ENCODE measurements at places on chromosomes 5 and 9. TPM values are rescaled to one million over a fixed set of nuclear protein-coding genes. Genes with fewer than 3 reads are reported as not detected.

DNA sequence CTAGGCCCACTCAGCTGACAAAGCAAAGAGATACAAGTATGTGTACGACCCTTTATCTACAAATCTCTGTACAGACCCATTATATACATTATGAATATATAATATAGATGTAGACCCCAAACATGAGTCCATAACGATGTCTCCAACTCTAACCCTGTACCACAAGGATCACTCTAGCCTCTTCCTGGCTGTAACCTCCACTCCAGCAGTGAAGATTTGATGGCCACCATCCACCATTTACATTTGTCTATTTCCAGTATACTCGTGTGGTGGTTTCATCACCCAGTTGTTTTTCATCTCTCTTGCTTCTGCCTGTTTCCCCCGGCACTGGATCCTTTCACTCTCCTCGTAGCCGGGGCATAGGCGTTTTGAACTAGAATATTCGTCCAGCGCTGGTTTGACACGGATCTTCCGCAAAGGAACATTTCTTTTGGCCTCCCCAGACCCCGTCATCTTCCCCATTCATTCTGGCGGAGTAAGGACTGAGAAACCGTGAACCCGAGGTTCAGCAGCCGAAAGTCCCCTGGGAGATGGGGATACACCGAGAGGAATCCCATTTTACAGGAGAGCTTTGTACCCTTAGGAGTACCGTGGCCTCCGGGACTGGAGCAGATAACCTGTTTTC, 828 bp upstream of the TRIO start:
- no peak for DNase-seq

- DNase-seq = no peak
Observed at GRCh38 chr5:4659851-4660250, 480.3 kb upstream of the ADAMTS16 start.

GRCh38 chr5:110476164-110476563, 250.3 kb downstream of the TMEM232 start:
- no peak for DNase-seq

GRCh38 chr9:127189628-127190027, 67.2 kb upstream of the ANGPTL2 start:
- no peak for DNase-seq

- peak; percentile 90 for DNase-seq
Observed at GRCh38 chr5:104016646-104017045, 454.1 kb upstream of the NUDT12 start.

DNA sequence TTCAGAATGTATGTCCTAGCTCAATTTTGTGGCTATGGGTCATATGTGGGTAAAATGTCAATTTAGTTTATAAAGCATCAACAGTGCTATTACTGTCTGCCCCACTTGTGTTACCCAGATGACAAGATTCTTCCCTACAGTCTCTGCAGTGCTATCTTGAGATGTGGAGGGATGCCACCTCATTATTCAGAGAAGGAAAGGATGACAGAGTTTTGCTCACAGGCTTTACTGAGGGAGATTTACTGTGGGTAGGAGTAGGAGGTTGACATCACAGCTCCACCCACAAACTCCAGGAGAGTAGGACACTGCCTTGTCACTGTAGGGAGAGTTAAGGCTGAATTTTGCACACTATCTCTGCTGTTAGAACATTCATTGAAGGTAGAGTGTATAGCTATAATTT, 359.3 kb downstream of the HTR1A start:
- DNase-seq = no peak

- DNase-seq = peak; percentile 55
Observed at GRCh38 chr5:6837519-6838110, 124.4 kb downstream of the TENT4A start.

- no peak for DNase-seq
Observed at GRCh38 chr9:21558615-21559401, 76.7 kb upstream of the IFNE start.

- DNase-seq = peak; percentile 98
Observed at GRCh38 chr5:109900911-109901627, 211.3 kb downstream of the MAN2A1 start.

GRCh38 chr5:39441838-39442237, 17.1 kb upstream of the DAB2 start:
- DNase-seq = no peak

DNA sequence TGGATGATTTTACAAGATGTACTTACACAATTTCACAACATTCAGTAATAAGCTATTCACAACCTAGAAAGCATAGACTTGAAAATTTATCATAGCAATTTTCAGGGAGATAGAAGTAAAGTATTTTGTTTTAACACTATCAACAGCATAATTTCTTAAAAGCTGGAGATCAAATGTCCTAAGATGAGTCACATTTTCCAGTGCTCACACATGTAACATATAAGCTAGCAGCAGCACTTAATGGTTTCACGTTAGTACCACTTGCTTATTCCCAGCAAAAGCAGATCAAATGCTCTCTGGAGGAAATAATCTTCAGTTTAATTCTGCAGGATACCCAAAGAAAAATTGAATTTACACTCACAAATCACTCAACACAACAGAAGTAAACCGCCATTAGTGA, 6.5 kb downstream of the OR13C8 start:
- no peak for DNase-seq

DNA sequence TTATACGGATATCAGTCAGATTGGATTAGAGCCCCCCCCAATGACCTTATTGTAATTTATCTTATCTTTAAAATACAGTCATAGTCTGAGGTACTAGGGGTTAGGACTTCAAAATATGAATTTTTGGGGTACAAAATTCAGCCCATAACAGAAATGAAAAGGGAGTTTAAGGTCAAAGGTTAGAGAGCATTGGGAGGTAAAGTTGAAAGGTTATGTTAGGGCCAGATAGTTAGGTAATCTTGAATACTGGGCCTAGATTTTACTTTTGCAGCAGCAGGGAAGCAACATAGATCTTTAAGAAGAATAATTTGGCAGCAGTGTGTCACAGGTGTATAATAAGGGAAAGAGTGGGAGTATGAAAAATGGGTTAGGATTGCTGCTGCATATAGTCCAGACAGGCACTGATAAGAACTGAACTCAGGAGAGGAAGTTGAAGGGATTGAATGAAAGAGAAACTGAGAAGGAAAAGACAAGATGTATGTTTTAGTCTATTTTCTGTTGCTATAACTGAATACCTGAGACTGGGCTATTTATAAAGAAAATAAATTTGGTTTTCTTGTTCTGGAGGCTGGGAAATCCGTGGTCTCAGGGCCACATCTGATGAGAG, 10.7 kb upstream of the GCNT4 start:
- DNase-seq = no peak

GRCh38 chr9:128892221-128892921, 10.4 kb downstream of the LRRC8A start:
- peak; percentile 89 for DNase-seq

DNA sequence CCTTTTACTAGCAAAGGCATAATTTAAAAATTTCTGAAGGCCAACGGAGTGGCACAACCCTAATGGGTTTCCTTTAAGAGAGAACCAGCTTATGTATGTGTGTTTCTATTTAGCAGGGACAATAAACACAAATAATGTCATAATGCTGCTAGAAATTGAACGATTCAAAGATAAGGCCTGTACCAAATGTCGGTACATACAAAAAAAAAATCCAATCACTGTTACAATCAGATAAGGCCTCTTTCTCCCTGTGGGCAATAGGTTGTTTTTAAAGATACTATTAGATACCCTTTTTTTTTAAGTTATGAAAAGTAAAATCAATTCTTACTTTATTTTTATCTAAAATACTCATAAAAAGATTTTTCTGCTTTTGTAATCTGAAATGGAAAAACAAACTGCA, 821.0 kb downstream of the PRELID2 start:
- no peak for DNase-seq

DNA sequence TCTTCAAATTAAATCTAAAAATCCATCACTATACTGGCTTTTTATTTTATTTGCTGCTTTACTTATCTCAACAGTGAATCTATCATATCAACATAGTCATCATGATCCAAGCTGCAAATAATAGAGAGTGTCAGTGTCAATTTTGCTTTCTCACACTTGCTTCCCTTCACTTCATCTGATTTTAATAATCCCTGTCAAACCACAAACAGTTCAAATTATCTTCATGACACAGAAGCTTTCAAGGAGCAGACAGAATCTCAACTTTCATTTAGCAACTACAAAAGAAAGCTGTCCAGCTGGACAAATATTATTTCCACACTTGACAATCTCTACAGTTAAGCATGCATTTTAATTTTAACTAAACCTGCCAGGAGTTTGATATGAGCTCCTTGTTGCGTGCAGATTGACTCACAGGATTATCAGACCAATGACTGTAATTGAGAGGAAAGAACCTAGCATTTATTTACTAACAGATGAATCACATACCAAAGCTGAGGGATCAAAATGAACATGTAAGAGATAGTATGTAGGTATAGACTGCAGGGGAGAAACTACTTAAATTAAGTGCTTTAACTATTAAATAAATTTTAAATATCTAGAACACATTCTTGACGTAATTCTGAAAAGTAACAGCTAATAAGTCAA, 56.0 kb downstream of the KIAA0825 start:
- DNase-seq = peak; percentile 21

DNA sequence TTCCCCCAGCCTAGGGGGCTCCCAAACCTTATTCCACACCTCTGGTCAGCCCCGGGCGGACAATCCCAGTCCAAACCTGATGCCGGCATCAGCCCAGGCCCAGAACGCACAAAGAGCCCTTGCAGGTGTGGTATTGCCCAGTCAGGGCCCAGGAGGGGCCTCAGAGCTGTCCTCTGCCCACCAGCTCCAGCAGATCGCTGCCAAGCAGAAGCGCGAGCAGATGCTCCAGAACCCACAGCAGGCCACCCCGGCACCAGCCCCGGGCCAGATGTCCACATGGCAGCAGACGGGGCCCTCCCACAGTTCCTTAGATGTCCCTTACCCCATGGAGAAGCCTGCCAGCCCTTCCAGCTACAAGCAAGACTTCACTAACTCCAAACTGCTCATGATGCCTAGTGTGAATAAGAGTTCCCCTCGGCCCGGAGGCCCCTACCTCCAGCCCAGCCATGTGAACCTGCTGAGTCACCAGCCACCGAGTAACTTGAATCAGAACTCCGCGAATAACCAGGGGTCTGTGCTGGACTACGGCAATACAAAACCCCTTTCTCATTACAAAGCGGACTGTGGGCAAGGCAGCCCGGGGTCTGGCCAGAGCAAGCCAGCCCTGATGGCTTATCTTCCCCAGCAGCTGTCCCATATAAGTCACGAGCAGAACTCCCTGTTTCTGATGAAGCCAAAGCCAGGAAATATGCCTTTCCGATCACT, 27.6 kb upstream of the LTC4S start:
- no peak for DNase-seq

- no peak for DNase-seq
Observed at GRCh38 chr9:75147638-75148037, 59.3 kb downstream of the OSTF1 start.

DNA sequence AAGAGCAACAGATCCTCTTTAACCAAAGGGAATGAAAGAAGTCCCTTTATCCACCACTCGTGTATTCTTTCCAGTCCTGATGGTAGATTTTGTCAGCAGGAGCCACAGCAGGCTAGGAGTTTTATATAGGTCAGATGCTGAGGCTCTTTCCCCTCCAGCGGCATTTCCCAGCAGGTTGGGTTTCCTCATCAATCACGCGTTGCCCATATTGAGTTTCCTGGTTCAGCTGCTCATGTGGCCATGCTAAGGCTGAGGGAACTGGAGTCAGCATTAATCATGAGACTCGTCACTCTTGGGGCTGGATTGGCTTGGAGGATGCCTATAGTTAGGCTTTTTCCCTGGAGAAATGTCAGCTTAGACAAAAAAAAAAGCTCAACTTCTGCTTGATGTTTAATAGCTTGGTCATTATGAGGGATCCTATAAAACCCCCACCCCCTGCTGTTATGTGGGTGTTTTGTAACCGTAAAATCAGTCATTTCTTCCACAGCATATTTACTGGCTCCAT, 193.4 kb upstream of the GAS1 start:
- peak; percentile 3 for DNase-seq

DNA sequence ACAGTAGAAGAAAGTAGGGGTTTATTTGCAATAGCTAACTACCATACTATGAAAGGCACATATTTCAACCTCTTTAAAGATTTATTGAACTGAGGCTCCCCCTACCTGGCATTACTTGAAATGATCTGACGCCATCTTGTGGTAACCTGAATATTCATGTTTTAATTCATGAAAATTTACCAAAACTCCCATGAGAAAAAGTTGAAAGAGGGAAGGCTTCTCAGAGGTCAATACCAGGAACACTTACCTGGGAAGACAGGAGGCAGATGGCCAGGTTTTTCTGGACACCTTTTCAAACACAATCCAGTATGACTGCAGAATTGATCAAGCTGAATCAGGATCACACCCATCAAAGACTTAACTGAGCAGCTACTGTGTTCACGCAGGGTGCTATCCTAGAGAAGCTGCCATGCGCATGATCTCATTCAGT, 9.4 kb downstream of the PRELID2 start:
- DNase-seq = peak; percentile 66

- DNase-seq = no peak
Observed at GRCh38 chr5:134555223-134555889, 29.9 kb downstream of the JADE2 start.

DNA sequence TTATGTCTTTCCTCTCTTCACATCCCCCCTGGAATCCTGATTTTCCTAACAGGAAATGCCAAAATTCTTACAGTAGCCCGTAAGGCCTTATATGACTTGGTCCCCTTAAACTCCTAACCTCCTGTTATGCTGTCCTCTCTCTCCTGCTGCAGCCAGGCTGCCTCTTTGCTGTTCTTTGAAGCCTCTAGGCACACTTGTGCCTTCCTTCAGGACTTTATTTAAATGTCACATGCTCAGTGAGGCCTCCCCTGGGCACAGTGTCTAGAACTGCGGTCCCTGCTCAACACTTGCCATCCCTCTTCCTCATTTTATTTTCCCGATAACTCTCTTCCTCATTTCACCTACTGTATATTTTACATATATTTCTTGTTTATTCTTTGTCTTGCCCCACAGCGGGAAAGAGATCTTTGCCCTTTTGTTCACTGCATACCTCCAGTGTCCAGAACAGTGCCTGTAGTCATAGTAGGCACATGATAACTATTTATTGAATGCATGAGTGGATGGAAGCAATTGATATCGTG, 5.5 kb upstream of the SHB start:
- DNase-seq = no peak

- no peak for DNase-seq
Observed at GRCh38 chr5:84285641-84286637, 98.7 kb downstream of the EDIL3 start.

GRCh38 chr5:142685418-142686209, at the start of gene FGF1:
TSS of gene FGF1 (minus strand) at chr5:142686090. CDS start at chr5:142614127, 71,963 bp downstream.
- no peak for DNase-seq

- DNase-seq = no peak
Observed at GRCh38 chr9:137968235-137968634, 90.7 kb downstream of the CACNA1B start.

- DNase-seq = no peak
Observed at GRCh38 chr9:111836311-111836710, 41.6 kb upstream of the SHOC1 start.

The LRRC19 gene
- total RNA-seq = not detected

The SLCO6A1 gene
- total RNA-seq = not detected

The ARHGEF39 gene
- total RNA-seq = 4.1 TPM

The TMEM174 gene
- not detected for total RNA-seq

The PCDHGA6 gene
- 1.6 TPM for total RNA-seq

The MCC gene
- 10.3 TPM for total RNA-seq

The IPO11 gene
- 23.2 TPM for total RNA-seq

The TAF1L gene
- not detected for total RNA-seq

The CNTNAP3 gene
- total RNA-seq = 26.3 TPM

The CFAP90 gene
- not detected for total RNA-seq

The FGD3 gene
- total RNA-seq = 6.3 TPM

The CDH12 gene
- total RNA-seq = 0.44 TPM

The KLF4 gene
- total RNA-seq = 38.8 TPM

The PCDHB7 gene
- not detected for total RNA-seq

The ANKRD18B gene
- 5.4 TPM for total RNA-seq
